Myocyte (in vitro differentiated cells): ENCODE measurements at places on chromosomes 2 and 18.

- no peak for DNase-seq
Measured at GRCh38 chr2:239006622-239007285, 158.9 kb downstream of the TWIST2 start.

GRCh38 chr2:28350791-28351285 lies 41.8 kb upstream of the FOSL2 start:
- DNase-seq = no peak

GRCh38 chr2:28606986-28607441 lies 111.2 kb downstream of the PLB1 start:
- DNase-seq = peak; percentile 59

DNA sequence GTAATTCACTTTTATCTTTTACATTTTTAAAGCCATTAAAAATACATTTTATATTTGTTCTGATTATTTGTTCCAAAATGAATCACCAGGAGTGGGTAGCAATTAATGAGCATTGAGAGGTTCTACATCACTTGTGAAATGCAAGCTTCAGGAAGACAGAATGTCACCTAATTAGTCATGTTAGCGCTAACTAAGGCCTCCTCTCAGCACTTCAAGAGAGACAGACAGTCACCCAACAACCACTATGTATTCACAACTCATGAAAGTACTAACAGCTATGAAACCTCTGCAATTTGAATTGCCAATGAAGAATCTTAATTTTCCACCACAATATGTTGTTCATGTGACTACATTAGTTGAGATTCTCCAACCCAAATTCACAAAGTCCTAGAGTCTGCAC lies 611.0 kb downstream of the KCNJ3 start:
- no peak for DNase-seq

GRCh38 chr2:8643250-8643995 lies 38.4 kb upstream of the ID2 start:
- DNase-seq = no peak

DNA sequence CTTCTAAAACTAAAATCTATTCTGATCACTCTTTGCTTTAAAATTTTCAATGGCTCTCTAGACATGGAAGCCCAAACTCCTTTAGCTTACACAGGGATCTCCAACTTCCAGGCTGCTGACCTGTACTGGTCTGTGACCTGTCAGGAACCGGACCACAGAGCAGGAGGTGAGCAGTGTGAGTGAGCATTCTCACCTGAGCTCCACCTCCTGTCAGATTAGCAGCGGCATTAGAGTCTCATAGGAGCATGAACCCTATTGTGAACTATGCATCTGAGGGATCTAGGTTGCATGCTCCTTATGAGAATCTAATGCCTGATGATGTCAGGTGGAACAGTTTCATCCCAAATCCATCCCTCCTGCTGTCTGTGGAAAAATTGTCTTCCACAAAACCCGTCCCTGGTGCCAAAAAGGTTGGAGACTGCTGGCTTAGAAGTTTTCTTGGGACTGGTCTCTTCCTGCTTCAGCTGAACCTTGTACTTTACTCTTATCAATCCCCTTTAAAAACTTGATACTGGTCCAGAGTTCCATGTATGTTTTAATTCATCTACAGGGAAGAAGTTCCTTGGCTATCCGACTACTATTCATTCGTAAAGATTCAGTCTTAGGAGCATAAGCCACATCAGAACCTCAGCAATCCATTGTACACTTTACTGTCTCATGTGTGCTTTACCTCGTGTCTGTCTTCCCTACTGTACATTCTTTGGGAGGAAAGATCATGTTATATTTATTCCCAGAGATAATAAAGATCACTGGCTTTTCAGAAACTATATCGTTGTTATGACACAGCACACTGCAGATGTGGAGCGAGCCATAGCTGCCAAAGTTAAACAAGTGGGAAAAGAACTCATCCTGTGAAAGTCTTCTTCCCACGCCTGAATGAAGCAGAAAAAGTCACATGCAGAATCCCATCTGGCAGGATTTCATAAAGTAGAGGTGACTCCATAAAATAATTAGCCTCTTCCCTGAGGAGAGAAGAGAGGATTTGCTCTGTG lies 183.8 kb downstream of the LRATD1 start:
- DNase-seq = no peak

GRCh38 chr2:60486067-60486466 lies 67.4 kb downstream of the BCL11A start:
- DNase-seq = no peak

- DNase-seq = no peak
Measured at GRCh38 chr2:136118819-136119716, 1.1 kb upstream of the CXCR4 start.
